ENCODE measurements at places on chromosomes 2 and 18.
A peak's percentile ranks its signal among the peaks of the same experiment; 100 is the strongest.

DNA sequence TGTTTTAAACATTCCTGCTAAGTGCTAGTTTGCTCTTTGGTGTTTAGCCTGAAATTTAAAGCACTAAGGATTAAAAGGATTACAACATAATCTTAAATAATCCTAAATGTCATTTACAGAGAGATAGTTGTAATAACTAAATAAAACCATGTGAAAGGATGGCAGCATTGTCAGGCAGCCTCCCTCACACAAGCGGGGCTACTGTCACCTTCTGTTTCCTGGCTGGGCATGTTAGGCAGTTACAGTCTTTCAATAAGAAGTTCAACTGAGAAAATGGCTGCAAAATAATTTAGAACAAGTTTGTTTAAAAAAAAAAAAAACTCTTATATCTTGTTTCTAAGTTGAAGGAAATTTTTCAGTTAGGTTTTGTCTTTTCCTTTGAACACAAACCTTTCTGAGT lies 124.9 kb downstream of the ARHGAP15 start:
- DNase-seq = no peak

GRCh38 chr2:125596612-125597011 lies 1059.3 kb upstream of the GYPC start:
- no peak for DNase-seq

GRCh38 chr2:121408641-121409040 lies 122.0 kb upstream of the RNU4ATAC start:
- DNase-seq = no peak

- DNase-seq = peak; percentile 28
These were observed 179.1 kb upstream of the LYPD1 start for GRCh38 chr2:132849118-132849517.

GRCh38 chr2:73239776-73240175 lies 5.7 kb downstream of the CCT7 start:
- DNase-seq = no peak

DNA sequence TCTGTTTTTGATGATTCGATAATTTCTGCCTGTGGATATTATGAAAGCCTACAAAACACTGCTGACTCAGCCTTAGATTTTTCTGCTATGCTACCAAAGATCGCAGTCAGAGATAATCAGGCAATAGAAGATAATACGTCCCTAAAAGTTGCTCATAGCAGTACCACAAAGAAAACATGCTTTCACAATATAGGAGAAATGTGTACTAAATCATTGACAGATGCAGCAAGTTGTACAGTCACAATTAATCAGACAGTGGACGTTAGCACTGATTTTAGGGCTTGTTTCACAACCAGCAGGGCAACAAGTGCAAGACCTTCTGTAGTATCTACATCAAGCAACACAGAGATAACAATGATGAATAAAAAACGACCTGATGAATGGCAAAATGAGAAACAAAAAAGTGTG lies 19.5 kb downstream of the RBM44 start:
- peak; percentile 54 for DNase-seq

GRCh38 chr2:151952691-151953456 lies 124.7 kb upstream of the ARL5A start:
- DNase-seq = no peak

GRCh38 chr2:58341047-58341446 lies 99.9 kb upstream of the FANCL start:
- no peak for DNase-seq

DNA sequence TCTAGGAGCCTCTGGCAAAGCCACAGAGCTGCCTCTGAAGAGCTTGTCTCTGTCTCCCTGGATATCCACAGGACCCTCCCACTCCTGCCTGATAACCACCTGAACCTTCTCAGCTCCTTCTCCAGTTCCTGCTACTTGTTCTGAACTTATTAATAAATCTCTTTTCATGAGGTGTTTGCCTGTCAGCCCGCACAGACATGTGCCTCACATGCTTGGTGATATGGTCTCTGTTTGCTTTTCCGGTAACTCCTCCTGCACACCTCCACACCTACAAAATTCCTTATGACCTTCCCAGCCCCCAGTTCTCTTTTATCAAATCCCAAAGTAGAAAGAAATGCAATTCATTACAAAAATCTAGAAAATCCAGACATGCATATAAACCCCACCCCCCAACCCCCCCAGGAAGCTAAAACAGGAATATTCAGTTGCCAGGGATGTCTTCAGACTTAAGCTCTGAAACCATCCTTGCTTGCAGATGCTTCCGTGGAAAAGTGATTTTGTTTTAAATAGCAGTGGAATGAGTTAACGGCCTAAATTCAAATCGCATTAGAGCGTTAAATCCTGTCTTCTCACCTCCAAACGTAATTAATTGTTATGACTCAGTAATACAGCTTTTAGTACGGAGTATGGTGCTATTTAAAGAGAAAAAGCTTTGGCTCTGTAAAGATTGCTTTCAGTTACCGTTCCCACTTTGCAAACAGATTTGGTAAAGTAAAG lies 2.1 kb upstream of the PID1 start:
- DNase-seq = no peak

- DNase-seq = no peak
These were observed 287.9 kb upstream of the VRK2 start for GRCh38 chr2:57758686-57759085.

GRCh38 chr2:227020416-227020815 lies 143.6 kb downstream of the COL4A4 start:
- no peak for DNase-seq

- no peak for DNase-seq
These were observed 176.4 kb upstream of the MYT1L start for GRCh38 chr2:2507417-2507997.

- DNase-seq = no peak
These were observed 174.6 kb downstream of the HAUS1 start for GRCh38 chr18:46278481-46279465.

DNA sequence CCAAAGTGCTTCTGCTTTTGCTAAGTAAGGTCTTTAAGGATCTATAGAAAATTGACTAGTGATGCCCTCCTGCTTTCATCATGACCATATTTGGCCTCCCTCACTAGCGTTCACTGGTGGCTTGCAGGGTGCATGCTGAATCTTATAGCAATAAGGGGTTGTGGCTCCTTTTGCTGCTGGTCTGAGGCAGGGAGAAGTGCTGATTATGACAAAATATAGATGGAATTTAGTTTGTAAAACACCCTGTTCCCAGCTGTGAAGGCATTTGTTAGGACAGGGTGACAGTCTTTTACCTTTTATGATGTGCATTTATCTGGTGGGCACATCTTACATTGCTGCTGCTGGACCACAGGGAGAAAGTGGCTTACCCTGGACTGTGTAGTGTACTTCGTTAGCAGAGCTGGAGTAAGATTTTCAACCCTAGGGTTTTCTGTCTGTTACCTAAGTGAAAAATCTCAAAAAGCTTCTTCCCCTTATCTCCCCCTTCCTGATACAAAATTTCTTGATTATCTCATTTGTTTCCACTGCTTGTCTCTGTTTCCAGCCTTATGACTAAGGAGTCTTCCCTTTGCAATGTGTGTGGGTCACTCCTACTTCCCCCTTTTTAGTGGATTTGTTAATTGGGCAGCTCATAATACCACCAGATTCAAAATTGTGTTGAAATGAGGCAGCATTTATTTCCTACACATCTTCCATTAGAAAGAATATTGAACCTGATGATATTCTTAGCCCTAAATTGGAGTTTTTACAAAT lies 21.2 kb upstream of the RPL37A start:
- DNase-seq = no peak

- DNase-seq = no peak
These were observed 1.0 kb downstream of the AGAP1 start for GRCh38 chr2:235494716-235495372.

DNA sequence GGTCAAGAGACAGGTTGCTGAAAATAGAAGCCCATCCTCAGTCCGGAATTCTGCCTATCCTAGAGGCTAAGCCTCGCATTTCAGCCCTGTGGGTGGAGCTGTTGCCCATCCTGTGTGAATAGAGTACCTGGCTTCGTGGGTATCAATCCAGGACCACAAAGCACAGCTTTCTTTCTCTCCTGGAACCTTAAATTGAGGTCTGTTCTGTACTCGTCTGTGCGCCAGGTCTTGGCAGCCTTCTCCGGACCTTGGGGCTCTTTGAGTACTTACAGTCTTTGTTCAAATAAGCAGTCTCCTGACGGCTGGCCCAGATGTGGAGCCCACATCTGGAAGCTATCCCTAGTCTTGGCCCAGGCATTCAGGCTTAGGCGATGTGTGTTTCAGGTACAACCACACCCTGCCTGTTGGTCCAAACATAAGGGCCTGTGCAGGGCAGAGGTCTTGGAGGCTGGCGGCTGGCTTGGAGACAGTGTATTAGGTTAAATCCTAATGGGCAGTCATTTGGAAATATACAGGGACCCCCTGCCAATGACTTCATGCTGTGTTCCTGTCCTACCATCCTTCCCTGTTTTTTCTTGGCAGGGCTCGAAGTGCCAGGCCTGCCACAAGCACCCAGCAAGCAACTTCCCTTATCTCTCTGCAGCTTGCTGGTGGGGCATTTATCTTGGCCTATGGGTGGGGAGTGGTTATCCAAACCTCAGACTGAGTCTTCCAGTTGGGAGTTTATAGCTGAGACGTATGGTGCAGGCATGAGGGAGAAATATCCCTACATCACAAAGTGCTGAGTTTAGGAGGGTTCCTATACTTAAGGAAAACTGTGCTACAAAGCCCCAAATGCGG lies 294.1 kb downstream of the BCL2 start:
- DNase-seq = no peak

DNA sequence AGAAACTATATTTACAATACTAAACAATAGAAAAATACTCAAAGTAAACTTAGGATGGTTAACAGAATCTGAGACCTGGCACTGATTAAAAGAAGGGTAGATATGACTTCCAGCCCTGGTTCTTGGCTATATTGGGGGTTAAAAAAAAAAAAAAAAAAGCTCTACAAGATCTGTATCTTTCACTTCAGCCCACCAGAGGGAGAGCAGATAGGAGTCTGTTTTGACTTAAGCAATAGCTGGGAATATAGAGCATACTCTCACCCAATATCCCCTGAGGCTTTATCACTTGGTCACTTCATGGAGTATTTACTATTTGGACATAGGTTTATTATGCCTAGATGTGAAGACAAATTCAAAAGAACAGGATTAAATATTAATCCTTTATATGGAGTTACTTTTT lies 598.9 kb upstream of the LINC00305 start:
- DNase-seq = no peak

- DNase-seq = no peak
These were observed 20.6 kb upstream of the RESP18 start for GRCh38 chr2:219353129-219353528.

DNA sequence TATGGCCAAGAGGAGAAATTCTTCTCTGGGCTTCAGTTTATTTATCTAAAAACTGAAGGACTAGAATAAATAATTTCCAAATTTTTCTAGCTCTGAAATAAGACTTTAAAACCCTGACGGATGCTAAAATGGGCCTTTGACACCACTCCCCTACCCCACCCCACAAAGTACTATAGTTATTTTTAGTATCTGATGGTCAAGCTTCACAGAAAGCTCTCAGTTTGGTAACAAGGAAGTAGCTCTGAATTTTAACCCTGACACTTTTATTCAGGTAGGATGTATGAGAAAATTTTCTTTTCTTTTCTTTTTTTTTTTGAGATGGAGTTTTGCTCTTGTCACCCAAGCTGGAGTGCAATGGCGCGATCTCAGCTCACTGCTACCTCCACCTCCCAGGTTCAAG lies 2.4 kb downstream of the RBKS start:
- DNase-seq = no peak

GRCh38 chr2:62319070-62319469 lies 123.2 kb downstream of the B3GNT2 start:
- no peak for DNase-seq

DNA sequence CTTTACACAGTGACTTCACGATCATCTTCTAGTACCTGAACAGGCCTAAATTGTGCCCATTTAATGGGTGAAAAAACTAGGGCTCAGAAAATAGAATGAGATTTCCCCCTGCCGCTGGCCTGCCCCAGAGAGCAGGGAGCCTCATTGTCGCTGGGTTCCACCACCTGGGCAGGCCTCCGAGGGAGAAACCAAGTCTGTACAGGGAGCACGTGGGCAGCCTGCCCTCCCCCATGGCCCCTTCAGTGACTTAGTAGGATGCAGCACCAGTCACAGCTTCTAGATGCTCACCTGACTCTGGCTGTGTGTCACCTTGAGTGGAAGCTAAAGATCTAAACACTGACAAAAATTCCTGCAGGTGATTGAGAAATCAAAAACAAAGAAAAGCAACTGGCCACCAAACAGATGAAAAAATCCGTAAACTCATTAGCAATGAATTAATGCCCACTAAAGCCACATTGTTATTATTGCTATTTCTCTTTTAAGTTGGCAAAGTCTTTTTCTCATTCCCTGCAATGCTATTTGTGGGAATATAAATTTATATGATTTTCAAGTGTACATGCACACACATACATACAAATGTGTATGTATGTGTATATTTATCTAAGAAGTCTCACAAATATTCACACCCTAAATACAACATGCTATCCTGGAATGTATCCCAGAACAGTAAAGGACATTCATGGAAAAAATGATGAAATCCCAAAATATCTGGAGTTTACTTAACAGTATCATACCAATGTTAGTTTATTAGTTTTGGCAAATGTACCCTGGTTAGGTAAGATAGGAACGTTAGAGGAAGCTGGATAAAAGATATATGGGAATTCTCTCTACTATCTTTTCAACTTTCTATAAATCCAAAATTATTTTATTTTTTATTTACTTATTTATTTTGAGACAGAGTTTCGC lies 18.7 kb upstream of the ASPRV1 start:
- no peak for DNase-seq

DNA sequence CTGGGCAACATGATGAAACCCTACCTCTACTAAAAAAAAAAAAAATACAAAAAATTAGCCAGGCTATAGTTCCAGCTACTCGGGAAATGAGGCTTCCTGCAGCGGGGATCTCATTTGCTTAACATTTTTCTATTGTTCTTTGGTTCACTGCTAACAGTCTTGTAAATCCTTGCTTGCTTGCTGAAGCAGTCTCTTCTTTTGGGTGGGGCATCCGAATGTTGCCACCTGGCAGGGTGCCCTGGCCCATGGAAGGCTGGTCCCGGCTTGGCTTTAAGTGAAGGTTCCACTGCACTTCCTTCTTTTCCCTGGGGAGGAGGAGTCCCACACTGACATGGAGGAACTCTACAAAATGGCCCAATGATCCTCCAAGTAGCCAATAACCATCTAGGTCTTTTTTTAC lies 6.0 kb upstream of the ANKRD29 start:
- DNase-seq = no peak

GRCh38 chr2:193502363-193503035 lies 1307.8 kb upstream of the TMEFF2 start:
- DNase-seq = no peak

GRCh38 chr18:60145776-60146175 lies 226.8 kb downstream of the MC4R start:
- DNase-seq = no peak

DNA sequence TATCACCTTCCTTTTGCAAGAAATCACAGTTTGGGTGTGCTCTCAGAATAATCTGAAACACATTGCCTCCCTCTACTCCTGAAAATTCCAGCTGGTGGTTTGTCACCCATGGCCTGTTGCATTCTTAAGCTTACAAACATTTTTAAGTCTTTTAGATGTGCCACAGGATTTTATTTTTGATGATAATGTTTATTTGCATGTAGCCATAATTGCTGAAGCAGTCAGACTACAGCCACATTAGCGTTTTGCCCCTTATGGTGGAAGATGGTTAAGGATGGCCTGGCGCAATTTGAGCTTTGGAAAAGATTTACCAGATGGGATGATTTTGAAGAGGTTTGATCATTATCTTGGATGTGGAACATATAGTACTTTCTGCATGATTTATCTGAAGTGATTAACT lies 439.5 kb downstream of the MEIS1 start:
- DNase-seq = no peak

All from GM04503 (cell line).